ENCODE measurements at places on chromosomes 5 and 9.

- DNase-seq = no peak
Observed at GRCh38 chr5:158881091-158881880, 218.4 kb downstream of the EBF1 start.

DNA sequence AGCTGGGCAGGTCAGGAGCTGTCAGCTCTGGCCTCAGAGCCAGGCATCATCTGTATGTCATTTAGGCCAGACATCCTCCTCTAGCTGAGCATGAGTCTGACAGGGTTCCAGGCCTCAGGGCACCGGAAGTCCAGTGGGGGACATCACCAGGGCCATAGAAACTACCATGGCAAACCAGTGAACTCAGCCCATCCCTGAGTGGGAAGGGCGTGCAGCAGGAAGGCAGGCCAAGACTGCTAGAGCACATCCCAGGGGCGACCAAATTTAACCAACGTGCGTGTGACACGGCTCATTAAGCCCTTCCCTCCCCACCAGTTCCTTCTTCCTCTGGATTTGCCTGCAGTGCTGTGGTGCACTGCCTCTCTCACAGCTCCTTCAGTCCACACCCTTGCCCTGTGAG is 75.9 kb downstream of the COL27A1 start:
- no peak for DNase-seq

- DNase-seq = no peak
Observed at GRCh38 chr5:80756292-80756691, 101.5 kb upstream of the DHFR start.

GRCh38 chr5:128586848-128587247 is 48.8 kb upstream of the FBN2 start:
- DNase-seq = no peak

DNA sequence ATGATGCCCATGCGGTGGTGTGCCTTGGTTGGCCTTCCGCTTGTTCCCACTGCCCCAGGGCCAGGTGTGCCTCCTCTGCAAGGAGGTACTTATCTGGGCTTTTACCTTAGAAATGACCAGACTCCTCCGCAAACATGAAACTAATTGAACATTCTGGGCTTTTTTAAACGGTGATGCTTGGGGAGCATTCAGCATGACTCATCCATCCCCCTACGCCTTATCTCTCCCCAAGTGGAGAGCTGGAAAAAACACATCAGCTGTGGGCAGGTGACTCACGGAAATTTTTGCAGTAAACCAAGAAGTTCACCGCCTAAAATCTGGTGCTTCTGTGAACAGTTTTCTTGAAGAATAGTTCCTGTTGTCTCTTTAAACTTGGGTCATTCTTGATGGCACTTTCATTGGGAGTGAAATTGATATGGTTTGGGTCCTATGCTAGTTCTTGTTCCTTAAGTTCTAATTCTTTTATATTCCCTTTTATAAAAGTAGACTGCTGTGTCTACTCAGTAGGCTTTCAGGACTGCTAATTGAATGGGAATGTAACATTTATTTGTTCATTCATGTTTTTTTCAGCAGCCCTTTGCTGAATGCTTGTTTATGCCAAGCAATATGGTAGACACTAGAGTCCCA is 39.6 kb downstream of the SFXN1 start:
- peak; percentile 57 for DNase-seq

DNA sequence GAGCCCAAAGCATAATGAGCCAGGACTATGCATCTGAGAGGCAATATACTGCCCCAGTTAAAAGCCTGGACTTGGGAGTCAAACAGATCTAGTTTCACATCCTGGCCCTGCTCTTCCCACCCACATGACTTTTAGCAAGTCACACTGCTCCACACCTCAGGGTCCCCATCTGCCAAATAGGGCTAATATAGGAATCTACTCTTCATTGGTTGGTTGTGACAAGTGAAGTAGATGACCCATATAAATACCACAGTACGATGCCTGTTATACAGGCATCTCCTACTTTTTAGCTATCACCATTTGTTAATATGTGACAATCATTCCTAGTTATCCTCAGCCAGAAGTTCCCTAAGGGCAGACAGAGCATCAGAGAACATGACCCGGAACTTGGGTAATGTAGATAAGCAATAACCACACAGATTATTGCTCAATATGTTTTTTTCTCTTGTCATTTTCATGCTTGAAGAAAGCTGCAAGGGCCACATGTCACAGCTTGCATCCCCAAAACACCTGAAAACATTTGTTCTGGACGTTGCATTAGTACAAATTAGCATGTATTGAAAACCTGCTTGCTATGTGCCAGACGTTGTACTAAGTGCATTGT is 20.4 kb downstream of the ADAM19 start:
- no peak for DNase-seq

- no peak for DNase-seq
Observed at GRCh38 chr9:93680443-93681268, 104.3 kb downstream of the PHF2 start.
